GM23338 (cell line): ENCODE measurements at places on chromosomes 7 and 10. TPM values are rescaled to one million over a fixed set of nuclear protein-coding genes. Genes with fewer than 3 reads are reported as not detected.

The PLA2G12B gene
- total RNA-seq, result not detected in 2 replicates

GRCh38 chr7:80026766-80027165, 107.9 kb upstream of the GNAI1 start:
- DNase-seq, result no peak

DNA sequence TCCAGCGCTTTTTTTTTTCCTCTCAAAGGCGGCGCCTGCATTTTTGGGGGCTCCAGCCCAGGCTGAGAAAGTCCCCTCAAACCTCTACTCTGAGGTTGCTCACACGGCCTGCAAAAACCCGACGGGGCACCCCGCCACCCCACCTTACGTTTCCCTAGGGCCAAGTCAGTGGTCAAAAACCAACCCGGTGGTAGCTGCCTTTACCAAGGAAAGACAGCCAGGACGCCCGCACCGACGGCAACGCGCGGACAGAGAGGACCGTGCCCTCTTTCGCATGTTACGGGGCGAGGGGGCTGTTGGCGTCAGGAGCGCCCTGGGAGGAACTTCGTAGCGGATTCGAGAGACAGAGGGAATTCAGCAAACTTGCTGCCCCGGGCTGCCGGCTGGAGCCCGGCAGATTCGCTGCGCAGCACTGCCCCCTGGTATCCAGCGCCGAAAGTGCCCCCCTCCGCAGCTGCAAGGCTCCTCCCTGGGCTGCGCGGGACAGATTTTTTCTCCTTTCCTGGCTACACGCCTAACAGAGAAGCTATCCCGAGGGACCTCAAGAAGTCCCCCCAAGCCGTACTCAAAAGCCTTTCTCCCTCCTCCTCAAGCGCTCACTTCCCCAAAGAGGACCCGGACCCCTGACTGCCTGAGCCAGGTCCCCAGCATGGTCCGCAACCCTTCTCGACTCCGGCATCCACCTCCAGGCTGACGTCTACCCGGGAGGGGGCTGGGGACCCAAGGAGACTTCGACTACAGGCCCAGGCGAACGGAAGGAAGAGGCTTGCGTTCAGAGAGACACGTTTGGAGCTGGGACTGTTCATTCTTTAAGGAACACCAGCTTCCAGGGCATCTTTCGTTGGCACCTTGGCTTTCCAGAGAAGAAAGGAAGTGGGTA, 27.7 kb upstream of the VAX1 start:
- peak; percentile 90 for DNase-seq

The MPP7 gene
- total RNA-seq, result 8.0 and 9.4 TPM in 2 replicates

DNA sequence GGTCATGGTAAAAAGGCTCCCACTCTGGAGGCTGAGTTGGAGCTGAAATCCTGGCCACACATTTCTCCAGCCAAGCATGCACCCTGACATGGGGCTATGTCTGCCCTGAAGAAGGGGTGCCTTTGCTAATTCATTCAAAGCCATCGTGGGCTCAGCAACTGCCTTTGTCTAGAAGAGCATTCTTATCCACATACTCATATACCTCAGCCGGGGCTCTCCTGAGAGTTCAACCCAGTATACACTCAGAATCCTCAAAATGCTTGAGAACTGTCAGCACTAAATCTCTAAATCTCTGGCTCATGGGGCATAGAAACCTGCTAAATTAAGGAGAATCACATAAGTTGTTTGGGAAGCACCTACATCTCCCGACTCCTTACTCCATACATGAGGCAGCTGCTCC, 89.3 kb downstream of the MRPL32 start:
- DNase-seq, result no peak

DNA sequence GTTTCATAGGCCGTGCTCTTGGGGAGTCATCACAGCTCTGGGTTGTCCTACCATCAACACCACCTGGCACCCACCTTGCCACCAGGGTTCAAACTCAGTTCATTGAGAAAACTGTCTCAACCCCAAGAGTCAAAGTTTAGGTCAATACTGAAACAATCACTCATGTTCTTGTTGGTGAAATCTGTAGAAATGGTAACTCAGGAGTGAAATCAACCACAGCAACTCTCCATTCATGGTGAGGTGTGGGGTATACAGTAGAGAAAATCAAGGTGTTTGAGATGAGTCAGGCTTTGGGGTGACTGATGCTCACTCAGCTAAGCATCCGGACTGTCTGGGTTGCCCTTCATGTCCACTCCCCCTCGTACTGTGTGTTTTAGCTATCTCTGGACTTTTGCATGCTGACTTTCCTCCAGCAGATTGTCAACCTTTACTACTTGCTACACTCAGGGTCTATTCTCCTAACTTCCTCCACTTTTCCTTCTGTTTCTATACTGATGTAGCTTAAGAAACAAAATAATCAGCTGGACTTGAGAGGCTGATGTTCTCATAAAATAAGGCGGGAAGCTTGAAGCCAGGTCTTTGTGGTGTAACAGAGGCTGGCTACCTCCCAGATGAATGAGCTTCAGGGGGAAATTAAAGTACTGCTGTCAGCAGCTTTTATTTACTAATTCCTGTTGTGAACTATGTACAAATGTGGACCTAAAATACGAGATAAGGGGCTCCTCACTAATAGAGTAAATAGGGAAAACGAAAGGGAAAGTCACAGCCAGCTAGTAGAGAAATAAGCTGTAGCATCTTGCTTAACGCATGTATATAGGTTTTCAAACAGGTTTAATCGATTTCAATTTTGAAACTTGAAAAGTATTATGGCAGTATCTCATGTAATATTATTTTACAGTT, 173.6 kb upstream of the AKR1E2 start:
- DNase-seq, result no peak

The SLC18A3 gene
- total RNA-seq, result 0.12 TPM in 1 of 2 replicates, not detected in the other

DNA sequence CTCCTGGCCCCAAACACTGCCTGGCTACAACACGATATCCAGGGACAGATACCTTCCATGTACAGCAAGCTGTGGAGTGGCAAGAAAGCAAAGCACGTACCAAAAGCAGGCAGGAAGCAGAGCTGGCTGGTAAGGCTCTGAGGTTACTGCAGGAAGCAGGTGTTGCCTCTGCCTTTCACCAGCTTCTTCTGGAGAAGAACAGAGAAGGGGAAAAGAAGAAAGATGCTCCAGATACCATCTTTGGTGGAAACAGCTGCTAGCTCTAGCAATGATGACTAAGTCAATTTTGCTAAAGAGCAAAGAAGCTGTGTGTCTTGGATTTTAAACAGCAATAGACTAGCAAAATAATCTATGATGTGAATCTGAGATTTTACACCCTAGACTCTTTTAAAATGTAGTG, 34.9 kb upstream of the PRSS1 start:
- no peak for DNase-seq

GRCh38 chr10:7406712-7407333, 4.0 kb downstream of the SFMBT2 start:
- peak; percentile 73 for DNase-seq

The SPDYE11 gene
- total RNA-seq, result not detected in 2 replicates

DNA sequence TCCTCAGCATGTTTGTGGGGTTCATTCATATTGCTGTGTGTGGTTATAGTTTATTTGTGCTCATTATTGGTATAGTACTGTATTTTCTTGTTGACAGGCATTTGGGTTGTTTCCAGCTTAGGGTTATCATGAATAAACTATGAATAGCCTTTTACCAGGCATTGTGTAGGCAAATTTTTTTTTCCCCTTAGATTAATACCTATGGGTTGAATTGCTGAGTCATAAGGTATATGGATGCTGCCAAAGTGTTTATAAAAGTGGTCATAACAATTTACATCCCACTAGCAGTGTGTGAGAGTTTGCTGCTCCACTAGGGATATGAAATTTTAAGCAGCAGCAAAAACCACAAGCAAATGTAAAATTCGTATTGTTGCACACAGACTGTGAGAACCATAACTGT, 175.0 kb downstream of the PLPP4 start:
- DNase-seq, result no peak

- peak; percentile 56 for DNase-seq
Measured at GRCh38 chr7:13834328-13834761, 155.1 kb downstream of the ETV1 start.

- DNase-seq, result peak; percentile 81
Measured at GRCh38 chr7:92527300-92528187, 776 bp downstream of the PEX1 start.

The VWA2 gene
- total RNA-seq, result 2.0 and 3.7 TPM in 2 replicates

- no peak for DNase-seq
Measured at GRCh38 chr10:30749385-30749784, 119.8 kb upstream of the LYZL2 start.

DNA sequence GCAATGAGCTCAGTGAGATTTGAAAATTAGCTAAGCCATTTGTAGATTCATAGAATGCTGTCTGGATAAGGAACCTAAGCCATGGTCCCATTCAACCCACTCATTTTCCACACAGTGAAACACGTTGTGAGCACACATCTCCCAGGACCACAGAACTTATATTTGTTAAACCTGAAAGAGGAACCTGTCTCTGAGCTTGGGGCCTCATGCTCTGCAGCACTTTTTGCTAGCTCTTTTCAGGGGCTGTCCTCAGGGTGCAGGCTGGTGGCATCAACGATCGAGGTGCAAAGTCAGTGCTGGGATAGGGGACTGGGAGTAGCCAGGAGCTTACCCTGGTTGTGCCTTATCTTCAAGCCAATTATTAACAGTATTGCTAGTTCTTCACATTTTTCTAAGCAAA, 11.9 kb downstream of the HECW1 start:
- no peak for DNase-seq

DNA sequence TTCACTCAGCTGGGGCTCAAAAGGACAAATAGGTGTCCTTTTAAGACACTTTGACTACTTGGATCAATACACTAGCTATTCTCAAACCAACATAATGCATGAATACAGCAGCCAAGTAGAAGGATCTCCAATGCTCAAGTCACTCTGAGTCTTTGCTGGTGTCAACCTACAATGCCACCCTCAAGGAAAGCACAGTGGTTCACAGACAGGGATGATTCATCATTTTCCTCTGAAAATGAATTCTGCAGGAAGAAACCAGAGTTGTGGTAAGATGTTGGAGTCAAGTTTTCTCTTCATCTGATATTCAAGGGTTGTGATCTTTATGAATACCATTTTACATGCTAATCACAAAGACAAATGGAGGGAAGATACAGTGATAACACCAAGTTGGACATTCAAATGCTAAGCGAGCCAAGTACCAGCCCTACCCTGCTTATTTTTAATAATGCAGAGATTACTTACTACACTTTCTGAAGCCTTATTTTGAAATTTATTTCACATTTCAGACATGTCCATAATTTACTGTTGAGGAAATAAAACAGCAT, 143.1 kb upstream of the FGFR2 start:
- DNase-seq, result no peak

GRCh38 chr10:51077507-51077906, 3.2 kb downstream of the PRKG1 start:
- no peak for DNase-seq

The EMX2 gene
- not detected in 2 replicates for total RNA-seq

- no peak for DNase-seq
Measured at GRCh38 chr10:18377898-18378297, 237.7 kb downstream of the CACNB2 start.

DNA sequence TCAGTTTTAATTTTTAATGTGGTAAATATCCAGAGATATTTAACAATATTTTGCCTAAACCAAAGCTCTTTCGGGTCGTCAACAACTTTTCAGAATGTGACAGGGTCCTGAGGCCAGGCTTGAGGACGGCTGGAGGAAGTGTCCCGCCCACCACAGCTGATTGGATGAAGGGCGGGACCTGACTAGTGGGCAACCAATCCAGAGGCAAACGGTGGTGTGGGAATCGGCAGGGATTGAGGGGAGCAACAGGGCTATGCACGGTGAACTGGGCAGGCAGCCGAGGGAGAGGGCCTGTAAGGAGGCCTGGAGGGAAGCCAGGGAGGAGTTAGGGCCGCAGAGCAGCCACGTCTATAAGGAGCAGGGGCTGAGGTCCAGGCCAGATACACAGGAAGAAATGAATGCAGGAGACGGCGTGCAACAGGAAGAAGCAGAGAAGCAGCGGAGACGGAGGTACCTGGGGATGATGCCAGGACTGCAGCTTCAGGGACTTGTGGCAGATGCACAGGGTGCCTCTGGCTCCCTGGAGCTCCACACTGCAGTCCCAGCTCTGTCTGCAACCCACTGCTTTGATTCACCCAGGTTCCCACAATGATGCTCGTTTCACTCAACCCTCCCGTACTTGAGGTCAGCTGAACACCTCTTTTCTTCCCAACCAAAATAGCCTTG, 46.1 kb upstream of the ZMIZ1 start:
- peak; percentile 82 for DNase-seq

The LLCFC1 gene
- total RNA-seq, result not detected in 2 replicates

The PIK3AP1 gene
- total RNA-seq, result 2.3 and 2.4 TPM in 2 replicates

GRCh38 chr7:131781-132482, 60.4 kb upstream of the FAM20C start:
- no peak for DNase-seq

GRCh38 chr7:77731716-77732115, 35.5 kb downstream of the RSBN1L start:
- no peak for DNase-seq

GRCh38 chr7:155851892-155852291, 39.6 kb upstream of the SHH start:
- no peak for DNase-seq

GRCh38 chr7:23530405-23530804, 1.4 kb downstream of the TRA2A start:
- DNase-seq, result peak; percentile 71

DNA sequence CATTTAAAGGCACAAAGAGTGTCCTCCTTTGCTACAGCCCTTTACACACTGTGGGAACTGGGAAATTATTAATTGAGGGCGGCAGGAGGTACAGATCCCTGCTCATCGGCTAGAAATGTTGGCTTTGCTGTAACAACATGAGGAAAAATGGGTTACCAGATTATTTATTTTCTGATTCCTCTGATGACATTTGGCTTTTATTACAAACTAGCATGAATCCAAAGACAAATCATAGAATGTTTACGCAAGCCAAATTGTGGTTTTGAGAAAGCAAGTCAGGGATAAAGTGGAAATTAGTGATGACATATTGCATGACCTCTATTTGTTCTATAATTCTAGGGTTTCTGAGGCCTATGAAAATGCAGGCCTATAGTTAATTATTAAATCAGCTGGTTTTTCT, 126.1 kb upstream of the TMEM196 start:
- DNase-seq, result no peak
